CD4-positive, alpha-beta T cell treated with Interleukin-12 subunit alpha and Interleukin-12 subunit beta, for 1 hour (primary cell): ENCODE measurements at places on chromosomes 4 and X.

DNA sequence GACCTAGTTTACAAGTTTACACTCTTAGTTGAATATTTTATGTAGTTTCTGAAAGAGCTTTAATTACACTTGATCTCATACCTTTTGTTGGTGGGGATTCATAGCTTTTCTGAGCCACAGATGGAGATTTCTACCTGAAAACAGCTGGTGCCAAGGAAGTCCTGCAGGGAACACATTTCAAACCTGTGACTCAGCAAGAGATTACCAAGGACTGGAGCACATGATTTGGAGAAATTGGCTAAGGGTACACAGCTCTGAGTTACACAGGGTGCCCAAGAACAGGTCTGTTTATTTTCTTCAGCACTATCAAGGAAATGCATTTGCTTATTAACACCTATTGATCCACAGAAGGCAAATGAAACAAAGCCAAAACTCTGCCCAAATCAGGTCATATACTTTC, 691.5 kb downstream of the KCTD8 start:
- no peak for DNase-seq

GRCh38 chrX:139332441-139332840, 198.1 kb upstream of the F9 start:
- no peak for DNase-seq

- peak; percentile 54 for DNase-seq
Observed at GRCh38 chrX:140712413-140713173, 3.0 kb downstream of the LINC00632 start.

GRCh38 chr4:168562041-168562571, 65.3 kb downstream of the PALLD start:
- DNase-seq = no peak

- DNase-seq = no peak
Observed at GRCh38 chr4:116118221-116118620, 967.2 kb downstream of the TRAM1L1 start.

- no peak for DNase-seq
Observed at GRCh38 chrX:10415306-10416001, 204.9 kb downstream of the MID1 start.

DNA sequence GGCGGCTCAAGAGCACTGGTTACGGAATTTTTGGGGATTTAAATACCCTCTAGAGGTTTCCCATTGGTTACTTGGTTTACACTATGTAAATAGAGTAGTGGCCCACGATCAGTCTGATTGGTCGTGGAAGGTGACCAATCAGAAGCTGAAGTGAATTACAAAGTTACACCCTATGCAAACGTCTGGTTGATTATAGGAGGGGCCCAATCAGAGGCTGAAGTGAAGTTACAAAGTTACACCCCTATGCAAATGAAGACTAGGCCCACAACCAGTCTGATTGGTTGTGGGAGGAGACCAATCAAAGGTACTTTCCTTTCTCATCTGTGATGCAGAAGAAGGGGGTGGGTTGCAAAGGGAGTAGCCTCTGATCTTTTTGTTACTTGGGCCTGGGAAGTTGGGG, 45.1 kb upstream of the HSD17B10 start:
- DNase-seq = no peak

GRCh38 chr4:21554500-21554899, 394.1 kb downstream of the KCNIP4 start:
- DNase-seq = no peak

GRCh38 chr4:134560728-134561127, 359.1 kb upstream of the PABPC4L start:
- no peak for DNase-seq

DNA sequence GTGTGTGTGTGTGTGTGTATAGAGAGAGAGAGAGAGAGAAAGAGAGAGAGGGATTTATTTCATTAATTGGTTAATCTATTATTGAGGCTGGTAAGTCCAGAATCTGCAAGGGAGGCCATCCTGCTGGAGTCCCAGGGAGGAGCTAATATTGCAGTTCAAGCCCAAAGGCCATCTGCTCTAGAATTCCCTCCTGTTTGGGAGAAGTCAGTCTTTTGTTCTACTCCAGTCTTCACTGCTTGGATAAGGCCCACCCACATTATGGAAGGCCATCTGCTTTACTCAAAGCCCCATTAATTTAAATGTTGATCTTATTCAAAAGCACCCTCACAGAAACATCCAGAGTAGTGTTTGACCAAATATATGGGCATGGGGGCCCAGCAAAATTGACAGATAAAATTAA, 317.5 kb upstream of the RASGEF1B start:
- no peak for DNase-seq

DNA sequence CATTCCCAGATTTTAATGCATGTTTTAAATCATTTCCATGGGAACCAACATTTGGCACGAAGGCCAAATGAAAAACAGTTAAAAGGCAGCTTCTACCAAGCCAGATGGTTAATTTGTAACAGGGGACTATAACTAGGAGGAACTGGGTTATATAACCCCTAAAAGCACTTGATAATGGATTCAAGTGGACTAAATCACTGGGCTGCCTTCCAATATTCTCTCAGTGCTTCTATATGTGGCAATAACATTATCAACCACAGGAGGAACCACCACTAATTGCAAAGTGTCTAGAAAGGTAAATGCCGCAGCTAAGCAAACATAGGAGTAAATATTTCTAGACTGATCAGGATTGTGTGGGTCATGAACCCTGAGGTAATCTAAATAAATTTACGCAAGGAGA, 391.5 kb downstream of the UBE2NL start:
- no peak for DNase-seq

GRCh38 chr4:30922625-30923024, 202.5 kb downstream of the PCDH7 start:
- DNase-seq = no peak

- no peak for DNase-seq
Observed at GRCh38 chr4:185817403-185817818, 5.4 kb upstream of the SORBS2 start.

GRCh38 chr4:98786866-98787265, 128.5 kb upstream of the TSPAN5 start:
- no peak for DNase-seq

DNA sequence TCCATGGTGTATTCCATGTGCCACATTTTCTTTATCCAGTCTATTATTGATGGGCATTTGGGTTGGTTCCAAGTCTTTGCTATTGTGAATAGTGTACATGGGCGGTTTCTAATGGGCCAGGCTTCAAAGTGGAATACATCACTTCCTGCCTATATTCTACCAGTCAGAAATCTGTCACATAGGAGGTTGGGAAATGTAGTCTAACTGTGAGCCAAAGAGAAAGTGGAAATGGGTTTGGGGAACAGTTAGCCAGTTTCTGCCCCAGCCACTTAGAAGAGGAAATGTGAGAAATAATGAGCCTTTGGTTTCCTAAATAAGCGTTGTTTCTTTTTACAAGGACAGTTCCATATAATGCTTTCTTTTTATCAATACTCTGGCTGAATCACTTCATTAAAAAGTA, 85.1 kb upstream of the AP1S2 start:
- DNase-seq = no peak

DNA sequence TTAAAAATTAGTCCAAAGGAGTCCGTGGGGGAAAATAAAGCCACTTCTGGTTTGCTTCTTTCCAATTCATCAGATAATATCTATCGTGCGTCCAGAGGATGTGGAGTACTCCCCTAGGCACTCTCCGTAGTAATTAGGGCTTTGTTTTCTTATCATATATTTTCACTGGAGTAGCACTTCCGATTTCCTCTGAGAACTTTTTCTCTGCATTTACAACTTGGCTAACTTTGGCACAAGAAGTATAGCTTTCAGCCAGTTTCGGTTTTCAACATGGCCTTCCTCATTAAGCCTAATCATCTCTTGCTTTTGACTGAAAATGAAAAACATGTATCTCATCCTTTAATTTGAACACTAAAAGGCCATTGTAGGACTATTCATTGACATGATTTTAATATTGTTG, 80.5 kb downstream of the CASP3 start:
- no peak for DNase-seq

GRCh38 chrX:69255441-69256290, 90.4 kb upstream of the PJA1 start:
- DNase-seq = no peak

- no peak for DNase-seq
Observed at GRCh38 chrX:41603596-41603995, 85.2 kb upstream of the GPR34 start.

DNA sequence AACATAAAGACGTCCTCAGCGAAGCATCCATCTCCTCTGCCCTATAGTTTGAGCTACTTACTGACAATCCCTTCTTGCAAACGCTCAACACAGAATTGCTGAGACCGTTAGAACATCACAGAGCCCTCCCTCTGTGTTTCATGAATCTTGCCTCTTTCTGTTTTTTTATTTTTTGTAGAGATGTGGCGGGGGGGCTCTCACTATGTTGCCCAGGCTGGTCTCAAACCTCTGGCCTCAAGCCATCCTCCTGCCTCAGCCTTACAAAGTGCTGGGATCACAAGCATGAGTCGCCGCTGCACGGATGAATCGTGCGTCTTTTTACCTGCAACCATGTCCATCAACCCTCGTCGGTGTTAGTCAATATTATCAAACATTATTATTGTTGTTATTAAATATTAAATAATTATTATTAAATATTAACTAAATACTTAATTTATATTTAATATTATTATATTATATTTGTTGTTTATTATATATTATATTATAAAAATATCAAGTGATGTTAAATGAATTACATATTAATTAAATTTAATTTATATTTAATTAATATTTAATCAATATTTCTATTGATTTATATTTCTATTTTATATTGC, 200.7 kb downstream of the CRLF2 start:
- DNase-seq = no peak

GRCh38 chrX:18353931-18354368, 538 bp downstream of the SCML2 start:
- DNase-seq = peak; percentile 2

GRCh38 chr4:141560056-141560455, 76.3 kb upstream of the IL15 start:
- DNase-seq = no peak

GRCh38 chr4:110533590-110533910, 57.6 kb downstream of the ENPEP start:
- no peak for DNase-seq

DNA sequence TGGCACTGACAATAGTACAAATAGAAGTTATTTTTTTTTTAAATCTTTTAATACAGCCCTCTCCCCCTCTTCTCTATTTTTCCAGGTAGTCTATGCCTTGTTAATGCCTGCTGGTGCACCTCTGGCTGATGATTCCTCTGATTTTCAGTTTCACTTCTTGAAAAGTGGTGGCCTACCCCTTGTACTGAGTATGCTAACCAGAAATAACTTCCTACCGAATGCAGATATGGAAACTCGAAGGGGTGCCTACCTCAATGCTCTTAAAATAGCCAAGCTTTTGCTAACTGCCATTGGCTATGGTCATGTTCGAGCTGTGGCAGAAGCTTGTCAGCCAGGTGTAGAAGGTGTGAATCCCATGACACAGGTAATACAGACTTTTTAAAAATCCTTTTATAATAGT, 99.1 kb downstream of the USP9X start:
- no peak for DNase-seq

DNA sequence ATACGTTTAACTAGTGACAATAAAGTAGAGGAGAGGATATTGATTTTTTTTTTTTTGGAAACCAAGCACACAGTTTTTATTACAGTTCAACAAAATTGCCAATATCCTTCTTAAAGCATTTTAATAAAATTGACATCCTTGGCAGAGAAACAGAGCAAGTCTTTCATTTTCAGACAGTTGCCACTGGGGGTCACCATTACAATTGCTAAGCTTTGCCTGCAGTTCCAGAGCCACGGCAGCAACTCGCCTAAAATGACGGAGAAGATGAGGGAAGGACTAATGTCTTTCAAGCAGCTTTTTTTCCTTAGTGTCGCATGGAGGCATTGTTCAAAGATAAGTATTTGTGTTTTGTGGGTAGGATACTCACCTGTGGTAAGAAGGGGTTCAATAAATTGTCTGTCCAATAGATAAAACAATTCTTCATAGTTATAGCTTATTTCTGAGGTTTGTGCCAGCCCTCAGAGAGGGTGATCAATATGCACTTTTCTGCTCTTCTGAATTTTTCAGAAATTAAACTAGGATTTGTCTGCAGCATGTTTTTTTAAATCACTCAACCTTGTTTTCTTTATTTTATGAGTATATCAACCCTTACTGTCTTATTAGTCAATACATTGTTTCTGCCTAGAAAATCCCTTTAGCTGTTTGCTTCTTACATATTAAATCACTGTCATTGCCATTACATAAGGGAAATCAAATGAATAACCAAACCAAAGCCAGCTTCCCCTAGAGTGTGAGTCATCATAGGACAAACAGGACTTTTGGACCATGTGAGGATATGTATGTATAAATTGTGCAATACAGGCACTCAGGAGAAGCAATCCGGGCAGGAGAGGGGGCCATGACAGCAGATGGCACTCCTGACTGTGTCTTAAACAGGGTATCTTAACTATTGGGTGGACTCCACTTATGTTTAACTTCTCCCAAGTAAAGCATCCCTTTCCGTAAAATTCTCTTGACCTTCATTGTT, 508.1 kb upstream of the ARX start:
- DNase-seq = no peak

- DNase-seq = no peak
Observed at GRCh38 chrX:41273638-41274037, 60.3 kb upstream of the DDX3X start.

DNA sequence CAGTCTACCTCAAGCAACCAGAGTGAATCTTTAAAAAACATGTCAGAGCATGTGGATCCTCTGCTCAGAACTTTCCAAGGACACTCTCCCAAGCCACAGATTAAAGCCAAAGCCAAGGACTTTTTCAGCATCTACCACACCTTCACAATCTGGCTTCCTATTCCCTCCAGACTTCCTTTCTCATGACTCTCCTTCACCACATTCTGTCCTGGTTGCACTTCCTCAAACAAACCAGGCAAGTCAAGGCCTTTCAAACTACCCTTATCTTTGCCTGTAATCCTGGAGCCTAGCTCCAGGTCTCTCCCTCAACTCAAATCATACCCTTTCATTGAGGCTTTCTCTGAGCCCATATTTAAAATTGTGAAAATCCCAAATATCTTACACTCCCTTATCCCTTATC, 191.6 kb upstream of the GALNTL6 start:
- no peak for DNase-seq

GRCh38 chrX:153832728-153833127, 2.4 kb upstream of the PDZD4 start:
- no peak for DNase-seq

- no peak for DNase-seq
Observed at GRCh38 chrX:43975796-43976195, 2.6 kb upstream of the NDP start.

GRCh38 chr4:100679926-100680325, 162.1 kb upstream of the EMCN start:
- no peak for DNase-seq

GRCh38 chrX:5536261-5536660, 692.4 kb downstream of the NLGN4X start:
- no peak for DNase-seq

DNA sequence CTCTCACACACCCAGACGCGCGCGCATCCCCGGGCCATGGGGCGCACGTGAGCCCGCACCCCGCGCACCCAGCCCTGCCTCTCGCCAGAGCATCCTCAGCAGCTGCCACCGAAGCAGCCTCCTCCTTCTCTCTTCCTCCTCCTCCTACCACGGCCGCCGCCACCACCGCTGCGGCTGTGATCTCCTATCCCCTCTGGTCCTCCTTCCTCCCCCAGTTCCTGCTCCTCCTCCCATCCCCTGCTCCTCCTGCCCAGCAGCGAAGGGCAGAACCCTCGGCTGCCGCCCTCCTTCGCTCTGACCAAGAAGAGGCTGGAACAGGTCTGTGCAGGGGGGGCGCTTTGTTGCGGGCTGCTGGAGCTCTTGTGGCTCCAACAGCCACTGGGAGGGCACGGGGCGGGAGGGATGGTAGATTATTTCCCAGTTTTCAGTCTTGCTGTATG, 148.7 kb upstream of the CHRDL1 start:
- no peak for DNase-seq

GRCh38 chr4:126916049-126916625, 716.6 kb upstream of the INTU start:
- no peak for DNase-seq
